ENCODE measurements at places on chromosomes 7 and 10.

GRCh38 chr10:97714401-97715258 is 1.1 kb downstream of the MARVELD1 start:
- peak; percentile 62 for DNase-seq

DNA sequence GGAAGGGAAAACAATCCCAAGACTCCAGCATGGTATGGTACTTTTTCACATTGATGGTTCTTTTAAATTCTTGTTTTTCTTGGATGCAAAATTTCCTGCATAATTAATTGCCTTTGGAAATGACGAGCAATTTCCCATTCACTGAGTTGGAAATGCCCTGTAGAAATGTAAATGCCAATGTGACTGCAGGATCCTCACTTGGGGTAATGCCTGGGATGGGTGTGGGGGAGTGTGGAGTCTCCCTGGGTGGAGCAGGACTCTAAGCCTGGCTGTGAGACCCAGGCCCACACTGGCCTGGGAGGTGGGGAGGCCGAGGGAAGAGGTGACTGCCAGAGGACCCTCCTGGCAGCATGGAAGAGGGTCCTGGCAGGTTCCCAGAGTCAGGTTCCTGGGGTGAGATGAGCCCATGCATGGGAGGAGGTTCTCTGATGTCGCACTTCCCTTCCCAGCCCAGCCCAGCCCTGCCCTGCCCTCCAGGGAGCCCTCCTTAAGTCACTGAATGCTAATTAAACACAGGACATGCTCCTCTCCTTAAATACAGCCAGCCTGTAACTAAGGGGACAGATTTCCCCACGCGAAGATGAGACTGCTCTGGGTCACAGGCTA is 157.9 kb downstream of the GFRA1 start:
- DNase-seq = no peak

- no peak for DNase-seq
These were observed 239.5 kb downstream of the ELMO1 start for GRCh38 chr7:37209195-37209594.

DNA sequence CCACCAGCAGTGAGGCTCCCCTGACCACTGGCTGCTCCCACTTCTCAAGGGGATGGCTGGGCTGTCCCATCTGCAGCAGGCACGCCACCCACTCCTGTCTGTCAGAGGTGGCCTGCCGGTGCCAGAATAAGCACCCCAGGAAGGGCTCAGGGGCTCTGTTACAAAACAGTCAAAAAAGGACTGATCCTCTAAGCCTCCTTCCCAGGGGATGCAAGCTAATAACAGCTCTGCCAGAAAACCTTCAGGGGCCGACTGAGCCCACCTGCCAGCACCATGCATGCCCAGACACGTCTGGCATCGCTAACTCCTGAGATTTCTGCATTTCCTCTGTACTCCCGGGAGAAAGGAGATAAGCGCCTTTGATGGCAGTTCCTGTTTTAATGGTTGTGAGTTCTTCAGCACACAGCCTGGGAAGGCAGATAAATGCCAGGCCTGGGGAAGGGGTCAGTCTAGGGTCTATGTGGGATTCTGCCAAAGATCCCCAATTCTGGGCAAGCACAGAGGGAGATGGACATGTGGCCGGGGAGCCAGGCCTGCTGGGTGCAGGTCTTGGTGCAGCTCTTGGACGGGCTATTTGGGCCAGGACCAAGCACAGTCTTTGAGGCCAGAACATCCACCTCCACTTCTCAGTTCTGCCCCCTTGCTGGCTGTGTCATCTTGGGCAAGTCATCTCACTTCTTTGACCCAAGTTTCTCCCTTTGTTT is 128.4 kb downstream of the ARHGAP22 start:
- peak; percentile 61 for DNase-seq

GRCh38 chr10:1627945-1628344 is 109.4 kb downstream of the ADARB2 start:
- no peak for DNase-seq

- peak; percentile 47 for DNase-seq
These were observed 69.0 kb upstream of the PDCD4 start for GRCh38 chr10:110802551-110803238.

- DNase-seq = peak; percentile 46
These were observed 73.8 kb downstream of the LANCL2 start for GRCh38 chr7:55438757-55439525.

- DNase-seq = no peak
These were observed 38.1 kb downstream of the EXOC6 start for GRCh38 chr10:92886334-92886961.

GRCh38 chr10:5467207-5467535 is 32.2 kb downstream of the CALML5 start:
- no peak for DNase-seq

GRCh38 chr10:51875610-51876009 is 176.2 kb upstream of the CSTF2T start:
- no peak for DNase-seq

DNA sequence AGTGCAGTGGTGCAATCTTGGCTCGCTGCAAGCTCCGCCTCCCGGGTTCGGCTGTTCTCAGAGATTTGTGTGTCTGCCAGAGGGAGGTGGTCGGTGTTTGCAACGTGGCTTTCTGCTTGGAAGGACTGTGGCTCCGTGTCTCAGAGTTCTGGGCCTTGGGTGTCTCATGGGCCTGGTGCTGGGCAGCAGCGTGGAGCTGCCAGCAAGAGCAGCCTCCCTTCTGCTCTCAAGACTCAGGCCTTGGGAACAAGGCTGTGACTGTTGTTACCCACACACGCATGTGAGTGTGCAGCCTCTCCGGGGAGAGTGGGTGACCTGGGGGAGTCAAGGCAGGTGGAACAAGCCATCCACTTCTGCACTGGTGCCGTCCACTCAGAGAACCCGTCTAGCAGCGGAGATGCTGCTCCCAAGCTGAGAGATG is 52.0 kb downstream of the VIPR2 start:
- DNase-seq = no peak

DNA sequence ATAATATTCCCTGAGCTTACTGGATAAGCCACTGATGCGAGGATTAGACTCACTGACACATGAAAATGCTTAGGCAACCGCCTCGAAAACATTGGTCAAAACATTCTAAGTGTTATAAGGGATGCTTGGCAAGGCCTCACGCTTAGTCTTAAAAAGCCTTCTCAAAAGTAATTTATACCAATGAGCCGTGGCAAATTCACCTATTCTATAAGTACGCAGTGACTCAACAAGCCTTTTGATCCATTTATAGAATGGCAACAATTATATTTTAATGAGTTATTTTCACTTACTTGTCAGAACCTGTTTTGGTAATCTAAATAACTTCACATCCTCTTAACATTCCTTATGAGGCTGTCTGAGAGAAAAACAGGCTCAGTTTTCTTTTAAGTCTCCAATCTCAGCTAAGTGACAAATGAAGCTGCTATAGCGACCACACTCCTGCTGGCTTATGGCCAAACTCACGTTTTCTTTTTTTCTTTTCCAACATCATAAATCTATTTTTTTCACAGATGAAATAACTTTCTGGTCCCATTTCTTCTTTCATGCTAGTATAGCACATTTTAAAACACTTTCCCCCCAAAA is 121.2 kb upstream of the AFAP1L2 start:
- peak; percentile 79 for DNase-seq

GRCh38 chr10:24869354-24870015 is 82.9 kb downstream of the PRTFDC1 start:
- DNase-seq = no peak

All from NCI-H82 (cell line).